ENCODE measurements at places on chromosomes 4 and X.

- no peak for DNase-seq
These were observed 39.0 kb upstream of the CD99 start for GRCh38 chrX:2652106-2652505.

GRCh38 chrX:97060020-97060419 lies 176.3 kb downstream of the RPA4 start:
- no peak for DNase-seq

DNA sequence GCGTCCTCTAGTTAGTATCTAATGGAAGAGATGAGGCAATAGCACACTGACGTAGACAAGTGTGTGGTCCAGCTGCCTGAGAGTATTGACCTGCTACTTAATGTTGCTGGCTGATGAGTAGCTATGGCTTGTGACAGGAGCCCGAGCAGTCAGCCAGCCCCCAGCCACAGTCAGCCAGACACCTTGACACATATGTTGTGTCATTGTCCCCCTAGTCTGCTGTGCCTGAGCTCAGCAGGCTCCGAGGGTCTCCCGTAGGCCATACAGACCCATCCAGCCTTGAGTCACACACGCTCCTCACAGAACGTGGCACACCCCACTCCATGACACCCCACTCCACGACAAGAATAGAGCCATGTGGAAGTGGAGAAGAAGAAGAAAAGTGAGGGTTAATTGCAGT lies 362.1 kb downstream of the UNC5C start:
- no peak for DNase-seq

DNA sequence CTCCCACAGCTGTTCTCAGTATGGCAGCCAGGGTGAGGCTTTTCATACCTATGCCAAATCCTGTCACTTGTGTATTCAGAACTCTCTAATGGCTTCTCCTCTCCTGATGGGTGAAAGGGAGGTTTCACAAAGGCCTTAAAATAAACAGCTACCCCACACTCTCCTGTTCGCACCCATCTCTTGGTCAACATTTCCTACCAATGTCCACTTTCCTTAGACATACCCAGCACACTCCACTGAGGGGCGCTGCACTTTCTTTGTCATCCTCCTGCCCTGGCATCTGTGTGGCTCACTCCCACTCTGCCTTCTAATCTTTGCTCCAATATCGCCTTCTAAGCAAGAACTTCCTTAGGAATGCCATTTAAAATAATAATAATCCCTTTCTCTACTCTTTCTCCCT lies 313.3 kb downstream of the PPP3CA start:
- no peak for DNase-seq

DNA sequence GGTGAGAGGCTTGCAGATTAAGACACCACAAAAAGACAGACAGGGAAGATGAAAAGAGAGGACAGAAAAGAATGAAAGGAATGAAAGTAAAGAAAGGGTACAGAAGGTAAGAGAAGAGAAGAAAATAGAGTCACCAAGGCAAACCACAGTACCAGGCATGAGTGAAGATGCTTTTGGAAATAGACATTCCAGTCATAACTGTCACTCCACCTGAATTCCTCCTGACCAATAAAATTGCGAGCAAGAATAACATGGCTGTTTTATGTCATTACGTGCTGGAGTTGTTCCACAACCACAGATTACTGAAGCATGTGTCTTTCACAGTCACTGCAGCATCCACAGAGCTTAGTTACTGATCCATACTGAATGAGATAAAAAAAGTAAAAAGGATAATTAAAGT lies 864.9 kb upstream of the SLIT2 start:
- no peak for DNase-seq

DNA sequence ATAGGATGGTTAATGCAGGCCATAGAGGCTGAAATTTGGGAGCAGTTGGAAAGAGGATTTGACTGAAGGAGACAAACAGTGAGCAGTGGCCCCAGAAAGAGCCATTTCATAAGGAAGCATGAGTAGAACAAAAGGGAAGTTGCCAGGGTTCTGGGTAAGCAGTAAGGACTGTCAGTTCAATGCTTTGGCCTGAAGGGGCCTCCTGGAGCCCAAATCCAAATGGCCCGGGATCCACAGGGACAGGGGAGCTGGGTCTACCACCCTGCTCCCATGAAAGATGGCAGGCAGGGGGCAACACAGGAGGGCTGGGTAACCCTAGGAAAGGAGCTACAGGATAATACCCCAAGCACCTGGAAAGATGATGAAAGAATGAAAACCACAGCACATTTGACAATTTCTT lies 4.1 kb upstream of the INTS6L start:
- no peak for DNase-seq

DNA sequence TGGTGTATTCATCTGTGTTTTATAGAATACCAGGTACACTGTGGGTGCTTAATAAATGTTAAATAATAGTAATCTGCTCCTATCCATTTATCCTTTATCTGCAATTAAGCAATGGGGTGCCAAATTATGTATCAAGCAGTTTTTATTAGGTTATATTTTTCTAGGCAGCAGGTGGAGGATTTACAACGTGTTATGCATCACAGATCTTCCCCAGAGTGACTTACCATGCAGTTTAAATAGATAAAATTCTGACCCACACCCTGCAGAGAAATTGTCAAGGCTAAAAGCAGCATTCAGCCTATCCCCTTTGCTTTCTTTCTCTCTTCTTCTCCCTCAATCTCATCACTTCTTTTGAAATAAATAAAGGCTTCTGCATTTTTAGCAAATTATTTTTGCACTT lies 306.4 kb downstream of the CXXC4 start:
- DNase-seq, result no peak

GRCh38 chr4:101334963-101335572 lies 12.3 kb downstream of the PPP3CA start:
- DNase-seq, result no peak

- DNase-seq, result no peak
These were observed 623.4 kb downstream of the SPRY1 start for GRCh38 chr4:124019749-124020549.

GRCh38 chr4:74858921-74859562 lies 64.7 kb upstream of the BTC start:
- no peak for DNase-seq

- DNase-seq, result no peak
These were observed 6.5 kb downstream of the CRLF2 start for GRCh38 chrX:1205681-1206611.

DNA sequence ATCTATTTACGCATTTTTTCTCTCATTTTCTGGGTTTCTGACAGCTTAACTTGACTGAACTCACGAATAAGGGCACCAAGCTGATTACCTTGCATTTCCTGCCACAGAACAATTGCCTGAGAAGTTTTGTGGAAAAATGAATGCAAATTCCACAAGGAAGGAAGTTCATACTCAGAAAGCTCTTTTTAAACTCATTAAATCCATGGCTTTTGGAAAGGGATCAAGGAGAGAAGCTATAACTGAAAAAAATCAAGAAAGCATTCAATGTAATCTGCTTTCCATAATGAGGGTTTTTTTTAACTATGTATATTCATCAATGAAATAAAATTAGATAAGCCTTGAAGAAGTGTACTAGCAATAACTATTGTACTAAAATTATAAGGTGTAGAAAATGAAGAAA lies 252.5 kb downstream of the GPM6A start:
- DNase-seq, result no peak

GRCh38 chr4:36640876-36641275 lies 359.5 kb downstream of the DTHD1 start:
- DNase-seq, result no peak

- no peak for DNase-seq
These were observed 202.9 kb downstream of the CFAP299 start for GRCh38 chr4:80538276-80538926.

DNA sequence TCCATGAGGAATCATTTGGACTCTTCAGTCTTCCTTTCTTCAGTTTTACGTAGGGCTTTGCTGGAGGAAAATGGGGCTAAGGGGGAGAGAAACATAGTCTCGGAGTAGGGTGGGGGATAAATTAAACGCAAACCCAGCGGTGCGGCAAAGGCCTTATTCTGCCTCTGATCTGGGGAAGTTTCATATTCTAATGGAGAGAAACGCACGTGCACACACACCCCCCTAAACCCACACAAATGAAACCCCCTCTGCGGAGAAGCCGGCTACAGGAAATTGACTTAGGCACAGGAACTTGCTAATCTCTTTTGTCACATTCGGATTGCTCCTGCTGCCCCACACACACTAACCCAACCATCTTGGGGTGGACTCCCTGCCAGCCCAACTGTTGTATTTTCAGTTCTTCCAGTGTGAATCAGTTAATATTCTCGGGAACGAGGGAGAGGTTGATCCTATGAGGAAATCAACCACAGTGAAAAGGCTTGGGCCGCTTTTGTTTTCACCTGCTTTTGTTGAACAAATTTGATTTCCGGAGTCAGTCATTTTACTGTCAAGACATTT lies at the start of gene RHOH:
TSS of gene RHOH (plus strand) at position 308 of the 558 bp plus-strand sequence. CDS start 46,356 bp downstream, outside the sequence.
- DNase-seq, result no peak

DNA sequence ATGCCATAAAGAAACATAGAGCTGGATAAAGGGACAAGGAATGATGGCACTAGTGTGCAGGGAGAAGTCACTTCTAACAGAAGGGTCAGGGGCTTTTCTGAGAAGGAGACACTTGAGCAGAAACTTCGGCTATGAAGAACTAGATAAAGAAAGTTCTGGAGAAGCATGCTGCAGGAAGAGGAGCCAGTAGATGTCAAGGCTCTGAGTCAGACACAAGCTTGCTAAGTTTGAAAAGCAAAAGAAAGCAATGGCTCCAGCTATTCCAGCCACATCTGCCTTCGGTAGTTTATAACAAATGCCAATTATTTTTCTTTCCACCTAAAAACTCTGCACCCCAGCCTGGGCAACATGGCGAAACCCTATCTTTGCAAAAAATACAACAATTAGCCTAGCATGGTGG lies 7.5 kb downstream of the NUDT6 start:
- DNase-seq, result no peak

GRCh38 chr4:1084394-1084793 lies 29.0 kb downstream of the RNF212 start:
- no peak for DNase-seq

GRCh38 chrX:129235903-129236302 lies 287.4 kb downstream of the SMARCA1 start:
- DNase-seq, result no peak

GRCh38 chr4:5370286-5370685 lies 319.0 kb downstream of the STK32B start:
- no peak for DNase-seq

GRCh38 chr4:125703443-125703842 lies 388.7 kb downstream of the FAT4 start:
- no peak for DNase-seq

DNA sequence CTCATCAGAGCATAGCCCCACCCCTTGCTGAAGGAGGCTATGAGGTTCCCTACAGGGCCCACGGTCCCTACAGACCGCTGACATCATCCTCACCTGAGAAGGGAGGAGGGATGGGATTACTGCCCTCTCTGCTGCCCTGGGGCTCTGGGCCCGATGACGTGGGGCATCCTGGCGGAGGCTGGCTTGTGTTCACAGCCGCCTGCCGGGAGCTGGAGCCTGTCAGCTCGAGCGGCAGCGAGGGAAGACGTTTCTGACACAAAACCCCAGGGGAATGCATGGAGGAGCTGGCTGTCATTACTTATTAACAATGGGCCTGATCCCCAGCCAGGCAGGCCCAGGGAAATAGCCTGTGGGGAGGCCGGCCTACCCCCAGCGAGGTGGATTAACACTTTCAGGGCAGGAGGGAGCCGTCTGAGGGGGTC lies 106.6 kb upstream of the ATP6AP2 start:
- no peak for DNase-seq

- DNase-seq, result no peak
These were observed 40.6 kb downstream of the CHRDL1 start for GRCh38 chrX:110755061-110755460.

GRCh38 chr4:158169931-158170690 lies 2.7 kb downstream of the GASK1B start:
- no peak for DNase-seq

GRCh38 chr4:47213971-47214370 lies 182.6 kb downstream of the GABRB1 start:
- no peak for DNase-seq

GRCh38 chr4:135434936-135435335 lies 1233.3 kb upstream of the PABPC4L start:
- no peak for DNase-seq

- no peak for DNase-seq
These were observed 70.1 kb upstream of the LSM6 start for GRCh38 chr4:146105464-146105863.

DNA sequence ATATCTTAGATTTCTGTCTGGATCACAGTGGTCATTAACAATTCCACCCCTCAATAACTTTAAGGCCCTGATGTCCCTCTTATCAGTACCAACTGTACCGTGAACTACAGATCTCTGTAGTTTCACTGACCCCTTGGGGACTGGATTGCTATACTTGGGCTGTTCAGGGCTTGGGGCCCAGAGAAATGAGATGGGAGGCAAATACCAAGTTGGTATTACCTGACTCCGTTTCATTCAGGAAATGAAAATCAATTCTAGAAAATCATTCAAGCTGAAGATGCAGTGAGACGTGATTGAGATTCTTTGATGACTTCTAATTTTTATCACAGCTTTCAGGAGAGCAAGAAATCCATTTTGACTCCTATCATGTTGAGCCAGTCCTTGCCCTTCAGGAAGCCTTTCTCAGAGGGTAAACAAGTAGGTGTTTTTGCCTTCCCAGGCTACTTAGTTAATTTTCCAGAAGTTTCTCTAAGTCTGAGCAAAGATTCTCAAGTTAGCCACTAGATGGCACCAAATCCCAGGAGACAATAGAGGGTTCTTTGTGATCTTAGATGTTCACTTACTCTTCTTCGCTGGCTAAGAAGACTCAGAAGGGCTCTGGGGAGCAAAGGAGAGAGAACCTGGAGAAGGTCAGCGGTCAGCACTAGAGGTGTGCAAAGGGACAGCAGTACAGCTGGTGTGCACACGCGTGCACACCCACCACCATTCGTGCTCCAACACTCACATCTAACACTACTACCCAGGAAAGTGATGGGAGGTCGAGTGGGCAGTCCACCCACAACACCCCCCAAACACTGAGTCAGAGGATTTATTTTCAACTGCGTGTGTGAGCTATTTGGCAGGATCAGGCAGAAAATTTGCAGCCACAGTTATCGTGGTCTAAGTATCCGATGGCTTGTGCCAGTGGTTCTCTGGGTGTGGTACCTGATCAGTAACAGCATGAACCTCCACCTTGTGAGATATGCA lies 7.4 kb downstream of the HNRNPH2 start:
- no peak for DNase-seq

DNA sequence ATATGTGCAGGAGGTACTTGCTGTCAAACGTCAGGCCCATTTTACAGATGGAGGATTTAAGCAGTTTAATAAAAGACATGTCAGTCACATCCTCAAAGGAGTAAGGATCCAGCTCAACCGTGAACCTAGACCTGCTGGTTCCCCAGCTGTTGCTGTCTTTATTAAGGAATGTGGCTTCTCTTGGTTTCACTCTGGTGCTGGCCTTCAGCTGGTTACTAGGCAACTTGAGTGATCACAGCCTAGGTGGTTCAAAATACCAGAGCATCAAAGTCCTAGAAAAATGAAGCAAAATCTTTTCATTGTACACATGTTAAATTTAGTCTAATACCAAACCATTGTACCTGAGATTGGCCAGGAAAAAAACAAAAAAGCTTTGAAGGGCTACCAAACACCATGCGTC lies 32.7 kb upstream of the GLRA2 start:
- DNase-seq, result no peak

DNA sequence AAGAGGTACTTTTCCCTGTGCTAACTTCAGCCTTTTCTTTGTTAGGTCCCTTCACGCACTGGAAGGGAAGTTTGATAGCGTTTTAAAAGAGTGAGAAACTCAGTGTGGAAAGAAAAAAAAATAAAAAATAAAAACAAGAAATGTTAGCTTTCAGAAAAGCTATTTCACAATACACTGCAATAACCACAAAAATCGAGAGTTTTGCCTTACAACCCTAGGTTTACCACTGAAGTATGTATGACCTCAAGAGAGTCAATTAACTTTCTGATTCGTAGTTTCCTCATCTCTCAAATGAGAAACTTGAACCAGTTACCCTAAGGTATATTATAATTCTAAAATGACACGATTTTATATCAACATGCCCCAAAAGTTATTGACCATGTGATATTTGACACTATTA lies 93.9 kb upstream of the JADE1 start:
- no peak for DNase-seq
